ENCODE measurements at places on chromosomes 7 and 10.

GRCh38 chr7:21538936-21539495 is 3.8 kb upstream of the DNAH11 start:
- no peak for DNase-seq

- peak; percentile 81 for DNase-seq
Observed at GRCh38 chr7:94289071-94289470, 105.6 kb upstream of the COL1A2 start.

DNA sequence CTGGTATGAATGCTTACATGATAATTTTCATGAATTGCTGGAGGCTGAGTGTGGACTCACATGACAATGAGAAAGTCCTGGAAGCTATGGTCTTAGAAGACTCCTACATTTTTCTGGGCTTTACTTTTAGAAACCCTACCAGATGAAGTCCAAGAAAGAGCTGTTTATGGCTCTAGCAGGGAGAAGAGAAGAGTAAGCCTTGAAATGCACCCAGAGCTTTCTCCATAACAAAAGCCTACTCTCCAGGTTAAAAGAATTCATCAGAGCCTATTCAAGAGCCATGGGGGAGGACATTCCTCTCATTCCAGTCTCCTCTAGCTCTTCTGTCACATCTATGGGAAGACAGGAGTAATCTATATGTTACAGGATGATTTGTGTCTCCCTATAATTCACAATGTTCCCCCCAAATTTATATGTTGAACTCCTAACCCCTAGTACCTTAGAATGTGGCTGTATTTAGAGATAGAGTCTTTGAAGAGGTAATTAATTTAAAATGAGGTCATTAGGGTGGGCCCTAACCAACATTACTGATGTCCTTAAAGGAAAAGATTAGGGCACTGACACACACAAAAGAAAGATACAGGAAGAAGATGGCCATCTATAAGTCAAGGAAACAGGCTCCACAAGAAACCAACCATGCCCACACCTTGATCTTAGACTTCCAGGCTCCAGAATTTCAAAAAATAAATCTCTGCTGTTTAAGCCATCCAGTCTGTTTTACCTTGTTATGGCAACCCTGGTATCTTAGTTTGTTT is 193.8 kb upstream of the PTER start:
- DNase-seq: no peak

DNA sequence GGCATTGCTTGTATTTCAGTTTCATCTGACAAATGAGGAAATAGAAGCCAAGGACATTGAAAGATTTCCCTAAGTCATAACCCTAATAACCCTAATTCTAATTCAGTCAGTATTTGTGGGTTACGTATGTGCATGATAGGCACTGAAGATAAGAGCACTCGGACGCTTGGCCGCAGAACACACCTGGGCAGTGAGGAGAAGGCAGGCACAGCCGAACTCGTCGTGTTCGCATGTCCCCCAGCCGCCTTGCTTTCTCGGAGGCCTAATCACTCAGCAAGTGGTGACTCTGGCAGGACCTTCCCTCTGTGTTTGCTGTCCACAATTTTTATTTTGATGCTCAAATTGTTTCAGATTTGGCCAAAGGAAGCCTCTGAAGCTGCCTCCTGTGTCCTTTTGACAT is 23.7 kb downstream of the HKDC1 start:
- DNase-seq: no peak

GRCh38 chr7:17640730-17641377 is 299.4 kb downstream of the SNX13 start:
- DNase-seq: peak; percentile 46

GRCh38 chr7:130197094-130197493 is 8.1 kb downstream of the TMEM209 start:
- DNase-seq: no peak

DNA sequence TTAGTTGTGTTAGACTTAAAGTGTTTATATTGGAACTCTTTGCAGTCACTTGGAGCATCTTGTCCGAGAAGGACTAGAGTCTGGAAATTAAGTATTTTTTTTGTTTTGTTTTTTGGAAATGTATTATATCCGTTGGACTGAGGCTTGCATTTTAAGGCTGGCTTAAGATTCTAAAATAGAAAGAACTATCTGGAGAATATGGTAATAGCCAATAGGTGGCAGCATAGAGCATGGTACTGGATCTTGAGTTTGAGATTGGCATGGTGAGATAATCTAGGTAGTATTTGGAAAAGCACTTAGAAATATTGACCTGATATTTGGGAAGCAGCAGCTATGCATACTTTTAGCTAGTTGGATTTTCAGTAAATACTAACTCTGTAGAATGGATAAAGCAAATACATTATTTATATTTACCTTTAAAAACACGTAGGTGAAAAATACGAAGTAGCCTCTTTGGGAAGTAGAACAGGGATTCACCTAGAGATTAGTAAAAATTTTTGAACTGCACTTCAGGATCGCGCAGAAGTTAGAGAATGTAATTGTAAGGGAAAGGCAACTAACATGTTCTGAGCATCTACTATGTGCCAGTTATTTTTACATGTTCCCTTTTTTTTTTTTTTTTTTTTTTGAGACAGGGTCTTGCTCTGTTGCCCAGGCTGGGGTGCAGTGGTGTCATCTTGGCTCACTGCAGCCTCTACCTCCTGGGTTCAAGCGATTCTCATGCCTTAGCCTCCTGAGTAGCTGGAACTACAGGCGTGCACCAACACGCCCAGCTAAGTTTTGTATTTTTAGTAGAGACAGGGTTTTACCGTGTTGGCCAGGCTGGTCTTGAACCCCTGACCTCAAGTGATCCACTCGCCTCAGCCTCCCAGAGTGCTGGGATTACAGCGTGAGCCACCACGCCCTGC is 78.6 kb downstream of the LCOR start:
- DNase-seq: peak; percentile 24

DNA sequence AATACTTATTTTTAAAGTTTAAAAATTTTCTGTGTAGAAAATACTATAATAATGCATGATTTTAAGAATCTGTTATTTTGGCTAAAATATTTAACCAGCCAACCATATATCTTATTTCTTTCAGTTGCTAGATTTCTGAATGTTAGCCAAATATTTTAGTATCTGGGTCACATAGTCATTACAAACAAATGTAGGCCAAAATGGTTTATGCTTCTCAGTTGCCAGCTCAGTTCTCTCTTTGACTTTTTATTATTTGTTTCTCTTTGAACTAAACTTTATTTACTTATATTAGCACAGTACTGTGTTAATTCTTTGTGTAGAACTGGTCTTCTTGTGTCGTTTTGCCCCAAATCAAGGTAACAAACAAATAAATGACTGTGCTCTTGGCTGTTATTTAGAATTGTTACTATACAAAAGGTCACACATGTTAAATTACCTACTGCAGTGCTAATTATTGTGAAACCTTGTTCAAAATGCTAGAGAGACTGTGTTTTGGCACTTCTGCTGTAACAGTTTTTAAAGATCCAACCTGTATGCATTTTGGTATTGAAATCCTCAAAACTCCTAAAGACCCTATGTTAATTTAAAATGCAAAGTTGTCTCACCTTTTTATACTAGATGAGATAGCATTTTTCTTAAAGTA is 39.8 kb downstream of the ZEB1 start:
- no peak for DNase-seq

DNA sequence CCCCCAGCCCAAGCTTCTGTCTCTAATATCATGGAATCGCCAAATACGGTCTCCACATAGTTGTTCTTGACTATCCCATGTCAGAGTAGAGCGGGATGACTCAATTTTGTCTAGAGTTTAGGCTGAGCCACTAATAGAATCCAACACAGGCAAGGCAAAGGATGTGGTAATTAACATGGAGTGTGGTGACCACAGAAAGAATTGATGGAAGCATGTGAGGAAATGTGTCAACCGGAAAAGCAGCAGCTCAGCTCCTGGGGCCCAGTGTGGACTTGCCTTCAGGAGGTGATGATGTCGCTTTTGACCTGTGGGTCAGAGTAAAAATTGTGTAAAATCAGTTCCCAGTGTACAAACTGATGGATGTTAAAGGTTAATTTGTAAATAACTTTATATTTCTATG is 139.3 kb upstream of the KLF6 start:
- no peak for DNase-seq

GRCh38 chr10:29908962-29909361 is 150.4 kb downstream of the JCAD start:
- DNase-seq: no peak

GRCh38 chr7:132815130-132815529 is 238.9 kb upstream of the PLXNA4 start:
- no peak for DNase-seq

DNA sequence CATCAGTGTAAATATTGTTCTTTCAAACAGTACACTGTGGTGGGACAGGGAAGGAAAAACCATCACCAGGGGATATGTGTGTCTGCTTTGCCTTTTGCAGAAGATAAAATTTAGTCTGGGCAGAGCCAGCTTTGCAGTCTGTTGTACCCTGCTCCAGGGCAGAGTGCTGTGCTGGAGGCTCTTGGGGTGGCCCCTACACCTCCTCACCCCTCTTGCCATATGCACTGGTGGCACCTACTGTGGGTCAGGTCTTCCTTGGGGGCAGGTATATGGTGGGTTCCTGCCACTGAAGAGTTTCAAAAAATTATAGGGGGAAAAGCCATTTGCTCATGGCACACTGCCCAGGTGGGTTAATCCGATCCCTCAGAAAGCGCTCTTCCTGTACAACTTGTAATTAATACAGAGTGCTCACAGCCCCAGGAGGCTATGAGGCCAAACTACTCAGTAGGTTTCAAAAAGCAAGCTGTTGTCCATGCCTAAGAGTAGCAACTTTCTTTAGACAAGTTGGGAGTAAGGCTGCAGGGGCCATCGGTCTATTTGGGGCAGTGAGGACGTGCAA is 112.7 kb upstream of the BMPER start:
- DNase-seq: no peak

- no peak for DNase-seq
Observed at GRCh38 chr7:100793806-100794660, 33.3 kb downstream of the EPHB4 start.

- peak; percentile 15 for DNase-seq
Observed at GRCh38 chr7:46257761-46258448, 336.8 kb upstream of the IGFBP3 start.

DNA sequence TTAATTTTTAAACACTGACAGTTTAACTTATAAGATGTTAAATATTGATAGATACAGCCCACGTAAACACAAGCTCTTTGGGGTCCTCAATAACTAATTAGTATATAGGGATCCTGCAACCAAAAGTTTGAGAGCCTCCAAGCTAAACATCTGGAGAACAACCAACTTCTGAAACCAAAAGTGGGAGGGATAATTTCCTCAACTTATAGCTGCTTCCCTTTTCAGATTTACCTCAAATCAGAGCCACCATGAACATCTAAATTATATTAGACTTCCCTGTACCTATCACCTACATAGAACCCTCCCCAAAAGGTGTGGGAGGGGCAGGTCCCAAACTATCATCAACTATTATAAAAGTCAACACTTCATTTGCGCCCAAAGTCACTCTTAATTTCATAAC is 8.6 kb downstream of the PSAP start:
- no peak for DNase-seq

DNA sequence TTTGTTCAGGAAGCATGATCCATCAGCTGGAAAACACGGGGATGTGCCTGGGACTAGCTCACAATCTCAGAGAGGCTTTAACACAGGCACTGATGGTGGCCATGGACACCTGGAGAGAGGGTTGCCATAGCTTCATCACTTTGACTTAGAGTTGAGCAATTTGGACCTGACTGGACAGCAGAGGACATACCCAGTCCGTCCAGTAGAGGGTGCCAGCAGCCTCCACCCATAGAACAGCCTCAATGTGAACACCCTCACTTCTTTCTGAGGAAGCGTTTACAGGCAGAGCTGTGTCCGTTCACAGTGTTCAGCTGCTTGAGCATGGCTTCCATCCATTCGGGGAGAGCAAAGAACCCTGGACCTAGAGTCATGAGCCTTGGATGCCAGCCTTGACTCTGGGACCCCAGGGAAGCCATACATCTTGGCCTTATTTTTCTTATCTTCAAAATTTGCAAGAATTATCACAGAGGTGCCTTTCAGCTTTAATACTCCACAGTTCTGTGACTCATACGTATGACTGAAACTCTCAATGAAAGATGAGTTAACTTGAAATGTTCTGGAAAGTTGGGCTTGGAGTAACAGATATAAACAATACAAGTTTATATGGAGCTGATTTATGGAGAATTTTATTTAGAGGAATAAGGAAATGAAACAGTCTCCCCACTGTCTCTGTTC is 302.9 kb upstream of the PODXL start:
- peak; percentile 43 for DNase-seq

- DNase-seq: no peak
Observed at GRCh38 chr7:17060051-17060450, 178.3 kb upstream of the AGR3 start.

GRCh38 chr7:97025130-97025499 is 484 bp upstream of the DLX5 start:
- DNase-seq: no peak

DNA sequence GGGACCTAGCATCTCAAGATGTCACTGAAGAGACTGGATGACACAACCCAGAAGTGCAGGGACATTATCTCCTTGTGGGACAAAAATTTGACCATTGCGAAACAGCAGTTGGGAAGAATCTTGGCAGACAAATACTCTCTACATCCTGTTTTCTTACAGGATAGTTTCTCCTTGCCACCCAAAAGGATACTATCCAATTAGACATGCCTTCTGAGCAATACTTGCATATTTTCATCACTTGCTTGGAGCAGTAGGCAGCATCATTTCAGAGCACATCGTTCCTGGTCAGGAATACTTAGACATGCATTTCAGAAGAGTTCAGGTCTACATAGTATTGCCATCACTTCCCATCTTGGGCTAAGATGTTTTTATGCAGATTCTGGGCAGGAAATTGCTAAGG is 56.8 kb downstream of the FAS start:
- no peak for DNase-seq

DNA sequence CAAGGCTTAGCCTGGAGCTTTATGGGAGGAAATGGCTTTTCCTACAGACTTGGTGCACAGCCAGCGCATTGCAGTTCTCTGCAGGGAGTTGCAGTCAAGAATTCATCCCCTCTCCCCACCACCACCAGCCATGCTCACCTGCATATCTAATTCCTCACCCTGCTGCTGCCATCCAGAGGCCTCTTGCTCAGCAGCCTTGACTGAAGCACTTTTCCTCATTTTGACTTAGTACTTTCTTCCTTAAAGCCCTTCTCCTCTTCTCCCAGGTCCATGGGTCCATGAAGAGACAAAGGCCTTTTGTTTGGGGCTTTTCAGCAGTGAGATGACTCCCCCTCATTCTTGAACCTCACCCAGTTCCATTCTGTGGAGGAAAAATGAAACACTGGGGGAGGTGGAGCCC is 39.7 kb upstream of the GPR141 start:
- no peak for DNase-seq

DNA sequence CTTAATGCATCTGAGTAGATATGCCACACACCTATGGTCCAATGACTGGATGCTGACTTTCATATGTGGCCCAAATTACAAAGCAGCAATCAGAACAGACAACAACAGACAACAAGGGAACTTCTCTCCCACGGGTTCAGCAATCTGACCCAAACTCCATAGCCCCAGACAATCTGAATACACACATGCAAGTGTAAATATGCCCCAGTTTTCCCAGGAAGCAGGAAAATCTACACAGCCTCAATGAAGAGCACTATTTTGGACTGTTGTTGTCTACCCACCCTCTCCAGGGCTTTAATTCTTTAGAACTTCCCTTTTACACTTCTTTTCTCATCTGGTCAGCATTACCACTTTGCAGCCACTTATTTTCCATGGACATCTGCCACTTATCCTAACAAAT is 2.0 kb upstream of the CCNY start:
- no peak for DNase-seq
